NCI-H226 (cell line): ENCODE measurements at places on chromosomes 7 and 10.
A peak's percentile ranks its signal among the peaks of the same experiment; 100 is the strongest.

- DNase-seq: no peak
These were observed 148.0 kb upstream of the ANK3 start for GRCh38 chr10:60537697-60538096.

DNA sequence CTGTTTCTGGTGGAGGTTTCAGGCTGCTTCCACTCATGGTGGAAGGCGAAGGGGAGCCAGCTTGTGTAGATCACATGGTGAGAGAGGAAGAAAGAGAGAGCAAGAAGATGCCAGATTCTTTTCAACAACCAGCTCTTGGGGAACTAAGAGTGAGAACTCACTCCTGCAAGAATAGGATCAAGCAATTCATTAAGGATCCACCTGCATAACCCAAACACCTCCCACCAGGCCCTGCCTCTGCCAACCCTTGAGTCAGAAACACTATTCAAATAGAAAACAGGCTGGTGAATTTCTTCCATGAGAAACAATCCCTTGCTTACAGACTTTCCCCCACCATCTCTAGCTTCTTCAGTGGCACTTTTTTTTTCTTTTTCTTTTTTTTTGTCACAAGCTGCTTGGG, 317.2 kb downstream of the GPR158 start:
- no peak for DNase-seq

GRCh38 chr7:65238785-65239184, 134.9 kb upstream of the ZNF92 start:
- DNase-seq: no peak

GRCh38 chr7:99990460-99990852, 14.6 kb upstream of the AZGP1 start:
- DNase-seq: no peak

GRCh38 chr7:108375668-108376067, 80.6 kb downstream of the NRCAM start:
- no peak for DNase-seq

DNA sequence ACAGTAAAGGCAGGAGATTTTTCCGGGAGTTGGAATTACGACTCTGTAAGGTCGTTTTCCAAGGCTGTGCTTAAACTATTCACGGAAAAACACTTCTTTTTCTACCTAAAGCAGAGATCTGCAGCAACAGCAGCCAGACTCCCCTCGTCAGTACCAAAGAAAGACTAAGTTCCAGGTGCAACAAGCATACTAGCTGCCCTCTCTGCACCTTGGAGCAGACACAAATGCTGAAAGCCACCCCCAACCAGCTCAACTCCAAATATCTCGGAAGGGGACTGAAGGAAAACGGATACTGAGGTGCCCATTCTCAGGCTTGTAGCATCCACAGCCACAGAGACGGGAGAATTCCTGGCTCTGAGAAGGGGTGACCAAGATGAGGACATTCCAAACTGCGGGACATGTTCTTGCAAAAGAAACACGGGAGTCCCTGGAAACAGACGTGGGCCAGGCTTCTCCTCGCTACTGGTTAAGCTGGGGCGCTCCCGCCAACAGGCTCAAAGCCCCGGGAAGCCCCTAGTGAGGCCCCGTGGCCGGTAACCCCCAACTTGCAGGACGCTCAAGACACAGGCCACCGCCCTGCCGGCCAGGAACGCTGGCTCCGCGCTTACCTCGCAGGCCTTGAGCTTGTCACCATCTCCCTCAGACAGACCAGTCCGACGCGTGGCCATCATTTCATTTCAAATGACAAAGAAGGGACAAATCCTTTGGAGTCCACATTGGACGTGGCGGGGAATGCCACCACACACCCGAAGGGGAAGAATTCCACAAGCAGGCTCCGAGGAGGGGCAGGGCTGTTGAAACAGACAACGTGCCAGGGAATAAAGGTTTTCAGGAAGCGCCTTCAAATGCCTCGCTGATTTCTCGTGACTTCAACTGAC, 2.2 kb downstream of the ARHGAP21 start:
- DNase-seq: no peak

DNA sequence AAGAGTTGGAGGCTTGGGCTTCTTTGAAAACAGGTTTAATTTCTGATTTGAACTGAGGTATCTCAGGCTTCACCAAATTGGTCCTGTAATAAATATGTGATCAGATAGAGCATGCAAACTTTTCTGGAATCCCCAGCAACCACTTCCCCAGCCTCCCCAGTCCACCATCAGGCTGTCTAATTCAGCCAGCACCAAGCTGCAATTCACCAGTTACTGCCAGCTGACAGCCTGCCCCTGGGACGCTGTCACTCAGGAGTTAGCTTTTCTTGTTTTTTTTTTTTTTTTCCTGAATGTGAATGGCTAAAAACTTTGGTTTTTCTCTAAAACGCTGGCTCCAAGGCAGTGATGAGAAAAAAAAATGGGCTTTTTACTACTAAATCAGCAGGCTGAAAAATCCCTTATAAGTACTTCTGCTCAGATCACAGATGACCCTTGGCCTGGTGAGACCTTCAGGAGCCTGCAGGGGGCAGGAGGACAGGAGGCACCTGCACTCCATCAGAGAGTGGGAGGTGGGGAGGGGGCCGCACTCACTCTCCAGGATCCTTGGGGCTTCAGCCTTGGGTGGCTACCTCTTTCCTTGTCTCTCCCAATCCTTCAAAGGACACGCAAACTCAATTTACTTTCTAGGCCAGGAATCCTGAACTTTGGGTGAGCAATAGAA, 349.4 kb downstream of the GATA3 start:
- DNase-seq: no peak

- no peak for DNase-seq
These were observed 12.7 kb downstream of the MMP21 start for GRCh38 chr10:125762692-125763648.

GRCh38 chr10:104349623-104350126, 4.0 kb upstream of the CFAP58 start:
- DNase-seq: peak; percentile 80

GRCh38 chr7:125363873-125364272, 434.2 kb upstream of the POT1 start:
- DNase-seq: no peak

GRCh38 chr7:24702755-24703154, 54.5 kb downstream of the GSDME start:
- DNase-seq: peak; percentile 86

GRCh38 chr7:28840592-28840995, 117.5 kb downstream of the TRIL start:
- no peak for DNase-seq

DNA sequence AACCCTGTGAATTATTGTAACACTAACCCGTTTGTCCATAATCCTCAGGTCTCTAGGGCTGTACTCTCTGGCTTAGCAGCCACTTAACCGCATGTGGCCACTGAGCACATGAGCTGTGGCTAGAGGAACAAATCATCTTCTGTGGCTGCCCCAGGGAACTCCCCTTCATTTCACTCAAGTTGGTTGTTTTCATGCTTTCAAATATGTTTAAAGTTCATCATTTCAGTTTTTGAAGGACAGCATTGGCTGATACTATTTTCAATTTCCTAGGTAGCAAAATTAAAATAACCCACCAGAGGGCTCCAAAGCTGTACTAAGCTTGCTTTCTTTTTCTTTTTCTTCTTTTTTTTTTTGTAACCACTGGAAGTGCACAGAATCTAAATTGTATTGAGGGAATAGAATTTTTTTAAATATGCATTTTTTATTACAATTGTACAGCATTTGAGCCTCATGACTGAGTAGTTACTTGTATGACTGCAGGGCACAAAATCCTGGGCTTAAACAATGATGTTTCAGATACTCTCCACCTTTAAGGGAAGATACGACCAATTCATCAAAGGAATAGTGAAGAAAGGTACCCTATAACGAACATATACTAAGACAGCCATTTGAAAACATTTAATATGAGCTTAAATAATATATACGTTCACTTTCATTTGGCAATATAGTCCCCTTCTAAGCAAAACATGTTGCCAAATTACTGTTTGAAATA, 38.6 kb downstream of the MRC1 start:
- DNase-seq: no peak

DNA sequence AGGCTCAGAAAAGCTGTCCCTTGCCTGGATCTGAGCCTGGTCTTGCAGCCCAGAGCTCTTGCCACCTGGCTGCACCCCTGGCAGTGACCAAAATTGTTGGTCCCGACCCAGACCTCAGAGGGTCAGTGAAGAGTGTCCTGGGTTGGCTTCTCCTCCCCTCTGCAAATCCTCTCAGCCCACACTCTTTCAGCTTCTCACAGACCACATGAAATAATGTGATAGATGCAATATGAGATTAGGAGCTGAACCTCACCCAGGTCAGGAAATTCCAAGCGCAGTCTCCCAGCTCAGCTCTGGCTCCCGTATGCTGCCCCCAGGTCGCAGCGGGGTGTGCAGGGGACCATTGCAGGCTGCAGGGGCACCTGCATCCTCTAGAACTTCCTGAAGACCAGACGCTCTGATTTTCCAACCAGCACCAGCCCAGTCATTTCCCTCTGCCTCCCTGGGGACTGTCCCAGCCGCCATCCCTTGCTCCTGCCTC, 19.6 kb upstream of the RET start:
- DNase-seq: no peak

GRCh38 chr7:115910541-115911164, 119.9 kb downstream of the TFEC start:
- DNase-seq: peak; percentile 29

GRCh38 chr7:149293946-149294633, 32.1 kb downstream of the ZNF783 start:
- no peak for DNase-seq

GRCh38 chr7:101740981-101741725, 76.3 kb upstream of the CUX1 start:
- no peak for DNase-seq

DNA sequence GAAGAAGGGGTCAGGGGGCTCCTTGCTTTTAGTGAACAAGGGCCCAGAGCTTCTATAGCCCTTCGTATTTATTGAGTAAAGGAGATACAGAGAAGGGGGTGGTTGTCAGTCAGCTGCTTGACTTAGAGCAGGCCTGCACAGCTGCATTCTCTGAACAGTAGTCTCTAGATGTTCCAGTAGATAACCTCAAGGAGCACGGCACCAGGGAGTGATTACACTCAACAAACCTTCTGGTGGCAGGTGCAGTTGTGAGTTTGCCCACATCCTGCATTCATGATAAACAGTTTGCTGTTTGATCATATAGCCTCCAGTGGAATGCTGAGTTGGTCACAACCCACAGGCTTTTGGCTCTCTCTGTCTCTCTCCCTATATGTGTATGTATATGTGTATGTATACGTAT, 70.0 kb upstream of the GJD4 start:
- DNase-seq: no peak

GRCh38 chr10:114576132-114576487, 82.0 kb downstream of the ABLIM1 start:
- DNase-seq: no peak

GRCh38 chr7:80748363-80749042, 110.1 kb downstream of the CD36 start:
- no peak for DNase-seq
